ENCODE measurements at places on chromosomes 2 and 18.

DNA sequence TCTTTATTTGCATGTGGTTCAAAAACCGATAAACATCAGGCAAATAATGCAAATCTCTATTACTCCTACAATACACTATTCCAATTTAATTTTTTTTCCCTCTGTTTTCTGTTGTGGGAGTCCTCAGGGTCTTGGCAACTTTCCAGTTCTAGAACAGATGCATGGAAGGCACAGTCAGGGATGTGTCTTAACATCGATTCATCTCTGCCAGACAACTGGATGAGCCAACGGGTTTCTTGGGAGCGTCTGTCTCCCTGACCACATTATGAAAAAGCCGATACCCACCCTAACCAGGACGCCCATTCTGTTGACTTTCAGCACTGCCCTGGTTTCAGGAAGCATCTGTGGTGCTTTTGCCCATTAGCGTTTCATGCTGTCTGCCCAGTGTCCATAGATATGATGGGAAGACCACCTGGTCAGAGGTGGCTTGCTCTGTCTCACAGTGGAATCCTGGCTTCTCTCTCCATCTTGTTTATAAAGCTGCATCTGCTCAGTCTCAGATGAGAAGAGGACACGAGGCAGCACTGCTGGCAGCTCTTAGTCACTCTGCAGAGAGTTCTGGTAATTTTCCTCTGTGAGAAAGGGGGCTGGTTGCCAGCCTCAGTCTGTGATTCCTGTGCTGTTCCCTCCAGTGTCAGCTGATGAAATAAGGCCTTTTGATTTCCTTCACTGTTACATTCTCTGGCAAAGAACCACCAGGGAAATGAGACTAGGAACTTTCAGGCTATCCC is 57.9 kb upstream of the KCNE4 start:
- DNase-seq: no peak

- no peak for DNase-seq
Observed at GRCh38 chr18:3211236-3211992, 8.4 kb downstream of the MYOM1 start.

DNA sequence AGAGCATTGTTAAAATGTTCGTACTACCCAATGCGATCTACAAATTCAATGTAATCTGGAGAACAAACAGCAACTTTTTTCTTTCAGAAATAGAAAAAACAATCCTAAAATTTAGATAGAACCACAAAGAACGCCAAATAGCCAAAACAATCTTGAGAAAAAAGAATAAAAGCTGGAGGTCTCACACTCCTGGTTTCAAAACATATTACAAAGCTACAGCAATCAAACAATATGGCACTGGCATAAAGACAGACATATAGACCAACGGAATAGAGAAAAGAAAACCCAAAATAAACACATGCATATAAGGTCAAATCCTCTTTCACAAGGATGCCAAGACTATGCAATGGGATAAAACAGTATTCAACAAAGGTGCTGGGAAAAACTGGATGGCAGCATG is 74.5 kb downstream of the MAP4K3 start:
- DNase-seq: no peak

DNA sequence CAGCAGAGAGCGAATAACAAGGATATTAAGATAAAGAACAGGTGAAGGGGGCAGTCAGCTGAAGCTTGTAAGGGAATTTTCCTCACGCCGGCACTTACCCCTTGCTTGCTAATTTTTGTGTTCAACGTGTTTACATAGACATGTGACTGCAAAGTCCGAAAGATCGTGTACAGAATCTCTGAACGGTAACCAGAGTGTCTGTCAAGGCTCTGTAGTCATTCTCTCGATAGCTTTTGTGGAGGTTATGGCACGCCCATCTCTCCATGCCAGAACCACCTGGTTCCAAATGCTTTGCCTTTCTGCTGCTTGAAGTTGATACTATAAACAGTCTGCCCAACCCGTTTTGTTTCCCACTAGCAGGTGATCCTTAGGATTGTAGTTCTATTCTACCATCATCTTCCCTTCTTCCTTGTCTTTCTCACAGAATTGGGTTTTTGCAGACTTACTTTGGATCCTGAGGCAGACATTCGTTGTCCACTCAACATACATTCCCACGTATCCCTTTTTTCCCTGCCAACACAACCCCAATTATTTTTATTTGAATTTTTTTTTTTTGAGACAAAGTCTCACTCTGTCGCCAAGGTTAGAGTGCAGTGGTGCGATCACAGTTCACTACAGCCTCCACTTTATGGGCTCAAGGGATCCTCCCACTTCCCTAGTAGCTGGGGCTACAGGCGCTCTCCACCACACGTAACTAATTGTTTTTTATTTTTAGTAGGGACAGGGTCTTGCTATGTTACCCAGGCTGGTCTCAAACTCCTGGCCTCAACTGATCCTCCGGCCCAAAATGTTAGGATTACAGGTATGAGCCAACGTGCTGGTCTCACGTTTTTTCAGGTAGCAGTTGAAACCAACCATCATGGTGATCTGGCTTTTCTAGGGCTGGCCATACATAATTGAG is 1.3 kb upstream of the USP34 start:
- DNase-seq: no peak

GRCh38 chr2:127604986-127605385 is 41.0 kb upstream of the GPR17 start:
- DNase-seq: no peak

GRCh38 chr2:241217320-241218031 is 29.0 kb downstream of the ANO7 start:
- no peak for DNase-seq

GRCh38 chr2:54161660-54162424 is 46.4 kb downstream of the ACYP2 start:
- no peak for DNase-seq

DNA sequence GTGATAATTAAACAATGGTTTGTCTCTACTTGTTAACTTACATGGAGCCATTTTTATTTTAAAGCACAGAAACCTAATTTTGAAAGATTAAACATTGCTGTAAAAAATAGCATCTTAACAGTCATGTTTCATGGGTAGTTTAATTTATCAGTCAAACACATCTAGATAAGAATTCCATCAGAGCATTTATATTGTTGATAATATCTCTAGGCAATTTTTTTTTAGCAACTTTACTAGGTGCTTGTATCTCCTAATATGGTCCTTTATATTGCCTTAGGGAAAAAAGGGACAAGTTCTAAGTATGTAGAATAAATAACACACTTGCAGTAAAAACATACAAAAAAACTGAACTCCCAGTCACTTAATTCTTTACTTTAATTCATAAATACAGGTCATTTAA is 863 bp downstream of the CSRNP3 start:
- no peak for DNase-seq

DNA sequence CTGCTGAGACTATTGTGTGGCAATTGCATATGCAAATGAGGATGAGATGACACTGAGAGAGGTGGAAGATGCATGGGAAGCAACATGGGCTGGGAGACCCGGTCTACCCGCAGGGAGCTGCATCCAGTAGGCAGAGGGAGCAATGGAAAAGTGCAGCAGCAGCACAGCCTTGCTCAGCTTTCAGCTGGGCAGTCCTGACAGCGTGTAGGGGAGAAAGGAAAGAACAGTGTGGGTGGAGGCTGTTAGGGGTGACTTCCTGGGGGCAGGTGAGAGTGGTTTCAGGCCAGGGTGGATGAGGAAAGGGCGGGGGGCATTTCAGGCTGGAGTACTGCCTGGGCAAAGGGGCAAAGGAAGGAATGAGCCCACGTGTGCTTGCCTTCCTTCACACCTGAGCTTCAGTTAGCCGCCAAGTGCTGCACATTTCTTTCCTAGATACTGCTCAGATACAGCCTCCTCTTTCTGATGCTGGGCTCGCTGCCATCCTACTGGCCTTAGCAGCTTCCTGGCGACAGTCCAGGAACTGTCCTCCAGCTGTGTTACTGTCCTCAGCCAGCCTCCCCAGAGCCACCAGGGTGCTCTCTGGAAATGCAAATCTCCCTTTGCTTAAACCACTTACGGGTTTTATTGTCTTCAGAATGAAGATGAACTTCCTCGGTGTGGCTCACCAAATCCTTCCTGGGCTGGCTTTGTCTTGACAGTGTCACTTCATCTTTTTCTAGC is 276.3 kb downstream of the TSN start:
- no peak for DNase-seq

DNA sequence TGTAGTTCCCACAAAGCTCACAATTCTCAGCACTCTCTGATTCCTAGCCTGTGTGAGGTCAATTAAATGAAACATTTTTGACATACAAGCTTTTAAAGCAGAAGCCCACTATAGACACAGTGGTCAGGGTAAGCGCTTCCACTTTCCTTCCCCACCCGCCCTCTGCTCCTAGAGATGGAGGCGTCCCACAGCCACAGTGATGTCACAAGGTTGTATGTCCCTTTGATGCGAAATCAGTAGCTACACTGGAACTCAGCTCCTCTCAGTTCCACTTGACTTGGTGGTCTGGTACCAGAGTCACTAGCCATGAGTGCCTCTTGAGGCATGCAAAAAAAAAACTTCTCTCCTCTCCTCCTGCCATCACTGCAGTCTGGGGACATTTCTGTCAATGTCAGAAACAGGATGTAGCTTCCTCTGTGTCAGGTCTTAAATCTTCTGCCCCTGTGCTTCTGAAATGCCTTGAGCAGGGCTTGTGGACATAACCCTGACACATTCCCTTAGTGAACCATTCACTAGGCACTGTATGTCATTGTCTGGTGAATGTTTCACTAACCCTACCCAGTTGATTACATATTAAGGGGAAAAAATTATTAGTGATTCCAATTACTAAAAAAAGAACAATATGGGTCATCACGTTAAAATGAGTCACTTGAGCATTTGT is 7.8 kb downstream of the SULT1C4 start:
- no peak for DNase-seq

- DNase-seq: no peak
Observed at GRCh38 chr2:73059106-73059505, 12.4 kb downstream of the SFXN5 start.

GRCh38 chr2:224860786-224861185 is 144.6 kb upstream of the CCDC195 start:
- DNase-seq: no peak

- no peak for DNase-seq
Observed at GRCh38 chr18:36446059-36446458, 148.5 kb downstream of the FHOD3 start.

- no peak for DNase-seq
Observed at GRCh38 chr2:128789776-128790455, 471.2 kb upstream of the HS6ST1 start.
